ENCODE measurements at places on chromosomes 4 and X.

- DNase-seq = no peak
These were observed 167.5 kb upstream of the SLC7A11 start for GRCh38 chr4:138409670-138410069.

GRCh38 chrX:857376-857775 is 226.8 kb downstream of the SHOX start:
- DNase-seq = no peak

GRCh38 chr4:100649417-100649816 is 131.6 kb upstream of the EMCN start:
- DNase-seq = no peak

GRCh38 chr4:34649716-34650115 is 1594.6 kb downstream of the ARAP2 start:
- DNase-seq = no peak

GRCh38 chr4:58216461-58216860 is 1106.3 kb upstream of the IGFBP7 start:
- no peak for DNase-seq

DNA sequence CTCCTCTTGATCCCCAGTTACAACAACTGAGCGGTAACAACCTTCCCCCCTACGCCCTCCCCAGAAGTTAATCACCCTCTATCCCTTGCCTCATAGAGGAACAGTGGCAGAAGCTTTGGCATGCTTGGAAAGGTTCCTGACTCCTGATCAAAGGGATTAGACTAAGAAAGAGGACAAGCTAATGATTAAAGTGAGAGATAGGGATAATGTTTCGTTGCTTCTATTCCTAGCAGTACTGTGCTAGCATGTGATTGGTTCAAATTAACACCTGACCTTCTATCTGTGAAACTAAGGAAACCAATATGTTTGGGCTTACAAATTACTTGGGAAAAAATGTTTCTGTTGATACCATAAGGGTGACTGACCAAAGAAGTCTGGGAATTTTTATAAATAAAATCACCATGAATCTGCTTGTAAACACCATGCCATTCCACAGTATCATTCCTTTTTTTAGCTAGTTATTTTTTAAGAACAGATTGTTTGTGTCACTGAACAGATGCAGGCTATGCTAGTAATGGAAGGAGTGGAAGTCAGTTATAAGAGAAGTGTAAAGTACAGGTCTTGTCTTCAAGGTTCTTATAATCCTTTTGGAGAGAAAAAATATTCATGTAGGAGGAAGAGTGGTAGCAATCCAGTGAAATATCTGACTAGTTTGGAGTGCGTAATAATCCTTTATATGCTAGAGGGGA is 11.3 kb upstream of the ATP1B4 start:
- DNase-seq = no peak

DNA sequence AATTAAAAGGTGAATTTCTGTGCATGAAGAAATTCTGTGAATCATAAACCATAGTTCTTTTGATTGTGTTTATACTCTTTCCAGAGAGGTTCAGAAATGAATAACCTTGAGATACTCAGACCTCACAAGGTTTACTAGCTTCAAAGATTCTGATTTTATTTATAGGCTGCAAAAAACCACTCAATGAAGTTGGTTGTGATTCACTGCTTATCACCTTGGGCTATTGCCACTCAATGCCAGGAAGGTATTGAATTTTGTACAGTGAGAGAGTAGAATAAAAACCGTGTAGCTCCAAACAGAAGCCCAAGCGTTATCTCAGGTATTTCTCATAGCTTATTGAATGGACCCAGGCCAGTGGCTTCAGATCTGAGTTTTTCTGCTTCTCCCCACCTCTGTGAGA is 118.7 kb downstream of the FHIP1A start:
- DNase-seq = no peak

GRCh38 chr4:146059865-146060264 is 115.7 kb upstream of the LSM6 start:
- DNase-seq = peak; percentile 75

DNA sequence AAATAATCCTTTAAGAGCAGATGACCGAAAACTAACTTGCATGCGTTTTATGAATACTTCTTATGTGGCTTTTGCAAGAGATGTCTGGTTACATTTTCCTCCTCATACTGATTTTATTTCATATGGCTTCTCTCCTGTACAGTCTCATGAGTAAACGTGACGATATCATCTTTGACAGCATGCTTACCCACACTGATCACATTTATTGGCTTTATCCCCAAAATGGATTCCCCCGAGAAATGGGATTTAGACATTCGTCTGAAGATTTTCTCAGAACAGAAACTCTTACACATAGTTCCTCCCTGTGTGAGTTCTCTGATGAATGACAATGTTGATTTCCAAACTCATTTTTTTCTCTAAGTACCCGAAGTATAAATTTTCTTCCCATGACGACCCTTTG is 939.7 kb upstream of the LCORL start:
- DNase-seq = no peak

DNA sequence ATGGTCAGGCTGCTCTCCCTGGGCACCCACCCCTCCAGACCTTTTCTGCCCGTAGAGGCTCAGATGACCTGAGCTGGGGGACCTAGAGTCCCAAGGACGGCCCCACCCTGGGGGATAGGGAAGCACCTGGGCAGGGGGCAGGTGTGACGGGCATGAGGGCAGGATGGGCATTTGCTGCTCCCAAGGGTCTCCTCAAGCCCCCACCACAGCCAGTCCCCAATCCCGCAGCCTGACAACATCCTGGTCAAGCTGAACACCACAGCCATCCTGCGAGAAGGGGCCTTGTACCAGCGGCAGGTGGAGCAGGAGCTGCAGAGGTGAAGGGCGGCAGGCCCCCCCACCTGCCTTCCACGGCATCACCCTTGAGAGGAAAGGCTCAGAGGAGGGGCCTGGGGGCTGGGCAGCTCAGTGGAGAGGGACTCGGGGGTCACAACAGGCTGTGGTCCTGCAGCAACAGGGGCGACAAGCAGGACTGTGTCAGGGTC is 17.8 kb upstream of the RNF4 start:
- no peak for DNase-seq

DNA sequence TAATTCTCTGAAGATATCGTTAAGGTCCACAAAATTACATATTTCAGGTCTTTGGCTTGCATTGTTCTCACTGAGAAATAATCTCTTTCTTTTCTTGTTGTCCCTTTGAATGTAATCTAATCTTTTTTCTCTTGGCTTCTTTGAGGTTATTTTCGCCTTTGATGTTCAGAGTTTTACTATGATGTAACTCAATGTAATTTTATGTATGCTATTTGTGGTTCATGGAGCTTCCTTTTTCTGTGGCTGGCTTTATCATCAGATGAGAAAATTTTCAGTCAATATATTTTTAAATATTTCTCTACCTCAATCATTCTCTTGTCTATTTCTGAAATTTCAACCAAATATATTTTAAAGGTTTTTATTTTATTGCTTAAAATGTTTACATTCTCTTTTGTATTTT is 672.2 kb downstream of the TRAM1L1 start:
- no peak for DNase-seq

DNA sequence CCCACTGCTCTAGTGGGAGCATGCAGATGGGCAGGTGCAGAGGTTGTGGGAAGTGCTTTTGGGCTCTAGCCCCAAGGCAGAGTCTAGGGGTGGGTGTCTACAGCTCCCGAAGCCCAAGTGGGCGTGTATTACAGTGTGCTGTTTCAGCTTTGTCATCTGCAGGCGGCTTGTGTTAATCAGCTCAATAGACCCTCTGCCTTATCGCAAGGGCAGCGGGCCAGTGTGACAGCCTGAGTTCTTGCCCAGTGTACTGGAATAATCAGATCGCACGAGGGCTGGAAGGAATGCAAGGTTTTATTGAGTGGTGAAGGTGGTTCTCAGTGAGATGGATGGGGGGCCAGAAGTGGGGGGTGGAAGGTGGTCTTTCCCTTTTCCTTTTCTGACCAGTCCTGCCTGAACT is 529.4 kb upstream of the AMOT start:
- no peak for DNase-seq

GRCh38 chrX:54413753-54414152 is 26.5 kb upstream of the TSR2 start:
- no peak for DNase-seq

- DNase-seq = no peak
These were observed 304.4 kb downstream of the DHX15 start for GRCh38 chr4:24279911-24280375.

DNA sequence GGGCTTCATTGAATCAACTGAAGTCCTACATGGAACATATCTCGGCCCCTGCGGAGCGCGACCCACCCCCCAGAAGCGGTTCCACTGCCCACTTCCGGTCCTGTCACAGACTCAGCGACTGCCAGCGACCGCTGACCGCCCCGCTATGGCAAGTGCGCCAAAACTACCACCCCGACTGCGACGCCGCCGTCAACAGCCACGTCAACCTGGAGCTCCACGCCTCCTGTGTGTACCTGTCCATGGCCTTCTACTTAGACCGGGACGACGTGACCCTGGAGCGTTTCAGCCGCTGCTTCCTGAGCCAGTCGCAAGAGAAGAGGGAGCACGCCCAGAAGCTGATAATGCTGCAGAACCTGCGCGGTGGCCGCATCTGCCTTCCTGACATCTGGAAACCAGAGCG is 14.8 kb upstream of the FAM47A start:
- DNase-seq = no peak

DNA sequence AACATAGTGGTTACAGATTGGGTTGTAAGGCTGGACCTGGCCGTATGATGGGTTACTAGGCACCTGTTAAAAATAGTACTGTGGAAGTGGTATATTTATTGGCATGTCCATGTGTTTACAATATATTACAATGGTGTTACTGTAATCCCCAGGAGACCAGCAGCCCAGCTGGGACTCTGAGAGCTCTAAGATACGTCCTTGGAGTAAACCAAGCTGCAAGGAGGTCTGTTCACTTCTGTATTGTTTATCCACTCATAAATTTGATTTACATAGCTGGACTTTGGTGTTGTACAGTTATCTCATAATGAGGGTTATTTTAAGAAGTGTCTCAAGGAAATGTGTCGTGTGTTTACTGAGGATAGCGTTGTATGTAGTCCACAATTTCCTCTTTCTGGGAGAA is 93.8 kb downstream of the TBL1X start:
- DNase-seq = no peak

GRCh38 chr4:7237873-7238272 is 45.5 kb downstream of the SORCS2 start:
- DNase-seq = no peak

DNA sequence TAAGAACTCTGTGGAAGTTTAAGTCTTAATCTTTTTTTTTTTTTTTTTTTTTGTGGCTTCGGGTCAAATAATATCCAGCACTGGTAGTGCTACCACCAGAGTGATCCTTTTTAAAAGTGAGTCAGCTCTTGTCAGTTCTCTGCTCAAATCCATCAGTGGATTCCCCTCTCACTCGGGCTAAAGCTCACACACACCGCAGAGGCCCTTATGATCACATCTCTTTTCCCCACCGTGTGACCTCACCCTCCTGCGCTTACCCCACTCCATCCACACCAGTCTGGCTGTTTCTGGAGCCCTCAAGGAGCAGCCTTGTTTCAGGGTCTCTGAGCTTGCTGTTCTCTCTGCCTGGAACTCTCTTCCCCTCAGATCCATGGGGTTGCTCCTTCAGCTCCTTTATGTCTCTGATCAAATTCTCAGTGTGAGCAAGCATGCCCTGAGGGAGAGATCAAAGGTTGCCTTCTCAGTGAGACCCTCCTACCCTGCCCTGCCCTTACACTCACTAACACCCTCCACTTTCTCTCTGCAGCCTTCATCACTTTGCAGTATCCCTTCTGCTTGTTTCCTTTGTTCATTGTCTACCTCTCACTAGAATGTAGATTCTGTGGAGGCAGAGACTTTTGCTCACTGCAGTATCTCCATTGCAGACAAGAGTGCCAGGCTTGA is 19.8 kb upstream of the BEND4 start:
- no peak for DNase-seq

DNA sequence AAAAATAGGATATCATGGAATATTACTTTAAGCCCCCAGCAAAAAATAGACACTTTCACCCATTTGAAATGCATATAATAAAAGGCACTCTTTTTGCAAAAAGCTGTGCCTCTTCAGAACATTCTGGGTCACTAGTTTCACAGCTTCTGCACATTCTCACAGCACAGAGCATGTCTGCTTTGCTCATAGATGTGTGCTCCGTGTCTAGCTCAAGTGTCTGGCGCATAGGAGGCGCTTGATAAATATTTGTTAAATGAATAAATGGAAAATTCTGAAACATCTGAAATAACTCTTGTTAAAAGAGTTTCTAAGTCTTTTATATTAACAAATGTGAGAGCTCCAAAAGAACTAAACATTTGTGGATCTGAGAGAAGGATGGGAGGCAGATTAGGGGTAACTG is 275.2 kb downstream of the PTTG2 start:
- DNase-seq = no peak

DNA sequence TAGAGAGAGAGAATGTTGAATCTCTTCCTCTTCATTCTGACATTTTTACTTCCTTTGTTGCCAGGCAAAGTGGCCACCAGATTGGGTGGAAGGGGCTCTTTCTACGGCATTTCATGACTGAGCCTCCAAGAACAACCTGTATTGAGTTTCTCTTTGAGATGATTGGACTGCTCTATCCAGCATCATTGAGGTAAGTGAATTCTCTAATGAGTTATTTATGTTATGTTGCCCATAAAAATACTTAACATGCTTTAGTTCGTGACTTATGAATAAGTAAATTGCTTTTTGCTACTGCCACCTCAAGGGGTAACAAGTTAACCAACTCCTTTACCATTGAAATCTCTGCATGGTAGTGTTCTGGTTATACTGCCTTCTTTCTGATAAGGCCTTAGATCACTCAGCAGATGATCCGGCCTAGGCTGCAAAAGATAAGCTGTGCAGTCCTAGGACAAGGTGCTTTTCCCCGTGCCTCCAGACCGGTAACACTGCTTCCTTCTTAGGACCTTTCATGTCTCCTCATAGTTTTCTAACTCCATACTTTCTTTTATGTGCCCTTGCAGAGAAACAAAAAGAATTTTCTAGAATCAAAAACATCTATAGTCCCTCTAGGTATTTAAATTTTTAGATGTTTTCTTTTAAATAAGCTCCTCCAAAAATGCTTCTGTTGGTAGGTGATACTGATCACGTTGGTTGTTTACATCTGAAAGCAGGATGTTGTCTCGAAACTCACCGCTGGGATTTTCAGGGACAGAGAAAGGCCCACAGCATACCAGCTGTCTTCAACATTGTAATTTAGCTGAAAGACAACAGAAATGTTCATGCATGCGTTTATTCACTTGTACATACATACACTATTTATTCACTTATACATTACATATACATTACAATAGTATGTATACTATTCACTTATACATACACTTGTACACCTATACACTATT is 157.1 kb upstream of the RBPJ start:
- DNase-seq = no peak

DNA sequence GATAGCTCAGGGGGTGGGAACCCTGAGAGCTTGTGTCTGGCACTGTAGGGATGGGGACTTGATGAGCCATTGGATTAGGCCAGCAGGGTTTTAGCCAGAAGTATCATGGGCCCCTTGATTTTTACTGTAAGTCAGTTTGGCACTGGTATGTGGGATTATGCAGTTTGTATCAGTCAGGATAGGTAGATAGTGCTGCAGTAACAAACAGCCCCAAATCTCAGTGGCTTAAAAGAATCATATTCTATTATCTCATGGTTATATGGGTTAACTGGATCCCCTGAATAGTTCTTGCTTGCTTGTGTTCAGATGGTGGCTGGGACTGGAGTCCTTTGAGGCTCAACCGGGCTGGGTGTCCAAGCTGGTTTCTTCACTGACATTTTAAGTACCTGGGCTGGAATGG is 56.5 kb downstream of the SORCS2 start:
- DNase-seq = no peak

- peak; percentile 28 for DNase-seq
These were observed 3.6 kb upstream of the LEF1 start for GRCh38 chr4:108172231-108172752.
